DMS 273 treated with DMSO at 0.1 percent for 48 hours (cell line): ENCODE measurements at places on chromosomes 1 and 21.

GRCh38 chr21:40372506-40372905, 474.5 kb downstream of the DSCAM start:
- DNase-seq = no peak

DNA sequence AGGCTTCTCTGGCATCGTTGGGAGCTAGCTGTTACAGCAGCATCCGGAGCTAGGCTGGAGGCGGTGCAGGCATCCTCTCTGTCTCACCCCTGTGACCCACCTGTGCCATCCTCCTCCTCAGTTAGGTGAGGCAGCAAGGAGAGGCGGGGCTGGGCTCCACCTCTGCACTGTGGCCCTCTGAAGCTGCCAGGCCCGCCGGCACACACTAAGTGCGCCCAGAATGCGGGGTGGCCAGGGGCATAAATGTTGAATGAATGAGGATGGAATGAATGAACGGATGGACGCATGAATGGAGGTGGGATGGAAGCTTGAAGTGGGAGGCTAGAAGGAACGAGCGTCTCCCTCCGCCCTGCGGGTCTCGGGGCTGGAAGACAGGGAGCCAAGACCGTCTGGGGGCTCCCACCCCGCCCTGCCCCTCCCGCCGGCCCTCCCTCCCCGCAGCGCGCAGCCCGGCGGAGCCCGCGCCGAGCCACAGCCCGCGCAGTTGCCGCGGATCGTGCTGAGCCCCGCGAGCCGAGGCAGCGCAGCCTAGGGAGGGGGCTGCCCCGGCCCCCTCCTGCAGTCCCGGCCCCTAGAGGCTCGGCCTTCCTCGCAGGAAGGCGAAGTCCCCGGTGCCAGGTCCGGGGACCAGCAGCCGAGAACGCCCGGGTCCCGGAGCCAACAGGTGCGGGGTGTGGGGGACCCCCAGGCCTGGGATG, at the start of gene HCRTR1:
HCRTR1 (plus strand) TSS at position 472 of the 698 bp plus-strand sequence. CDS start 1,504 bp downstream, outside the sequence.
- DNase-seq = no peak

- no peak for DNase-seq
These were observed 11.5 kb downstream of the TRIM46 start for GRCh38 chr1:155184835-155185782.

DNA sequence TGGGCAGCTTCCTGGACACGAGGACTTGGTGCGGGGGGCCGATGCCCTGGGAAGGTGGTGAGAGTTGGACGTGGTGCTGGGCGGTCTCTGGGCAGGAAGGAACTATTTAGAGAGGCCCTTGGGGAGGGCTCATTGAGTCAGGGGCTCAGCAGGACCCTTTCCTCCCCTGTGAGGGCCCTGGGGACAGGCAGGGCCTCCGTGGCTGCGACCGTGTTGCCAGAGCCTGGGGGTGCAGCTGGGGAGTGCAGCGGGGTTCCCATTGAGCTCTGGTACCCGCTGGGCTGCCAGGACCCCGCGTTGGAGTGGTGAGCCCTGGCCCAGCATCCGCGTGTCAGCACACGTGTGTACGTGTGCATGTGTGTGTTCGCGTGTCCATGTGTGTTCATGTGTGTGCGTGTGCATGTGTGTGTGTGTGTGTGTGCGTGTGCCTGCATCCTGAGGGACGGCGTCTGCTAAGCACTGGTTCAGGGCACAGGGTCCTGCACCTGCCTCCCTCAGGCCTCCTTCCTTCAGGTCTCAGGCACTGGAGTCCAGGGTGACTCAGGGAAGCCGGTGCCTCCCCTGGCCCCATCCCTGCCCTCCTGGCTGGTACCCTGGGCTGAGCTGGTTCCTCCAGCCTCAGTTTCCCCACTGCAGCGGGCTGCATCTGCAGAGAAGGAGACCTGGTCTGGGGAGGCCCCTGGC, 10.7 kb downstream of the RNF223 start:
- no peak for DNase-seq

GRCh38 chr1:40648928-40649591, 16.4 kb downstream of the RIMS3 start:
- DNase-seq = no peak
